ENCODE measurements at places on chromosomes 16 and 17.

GRCh38 chr16:88498576-88499208 lies 45.6 kb downstream of the ZFPM1 start:
- no peak for DNase-seq

- no peak for DNase-seq
These were observed 24.8 kb upstream of the MPRIP start for GRCh38 chr17:17017343-17018014.

GRCh38 chr17:11454096-11454495 lies 144.2 kb upstream of the DNAH9 start:
- DNase-seq, result no peak

DNA sequence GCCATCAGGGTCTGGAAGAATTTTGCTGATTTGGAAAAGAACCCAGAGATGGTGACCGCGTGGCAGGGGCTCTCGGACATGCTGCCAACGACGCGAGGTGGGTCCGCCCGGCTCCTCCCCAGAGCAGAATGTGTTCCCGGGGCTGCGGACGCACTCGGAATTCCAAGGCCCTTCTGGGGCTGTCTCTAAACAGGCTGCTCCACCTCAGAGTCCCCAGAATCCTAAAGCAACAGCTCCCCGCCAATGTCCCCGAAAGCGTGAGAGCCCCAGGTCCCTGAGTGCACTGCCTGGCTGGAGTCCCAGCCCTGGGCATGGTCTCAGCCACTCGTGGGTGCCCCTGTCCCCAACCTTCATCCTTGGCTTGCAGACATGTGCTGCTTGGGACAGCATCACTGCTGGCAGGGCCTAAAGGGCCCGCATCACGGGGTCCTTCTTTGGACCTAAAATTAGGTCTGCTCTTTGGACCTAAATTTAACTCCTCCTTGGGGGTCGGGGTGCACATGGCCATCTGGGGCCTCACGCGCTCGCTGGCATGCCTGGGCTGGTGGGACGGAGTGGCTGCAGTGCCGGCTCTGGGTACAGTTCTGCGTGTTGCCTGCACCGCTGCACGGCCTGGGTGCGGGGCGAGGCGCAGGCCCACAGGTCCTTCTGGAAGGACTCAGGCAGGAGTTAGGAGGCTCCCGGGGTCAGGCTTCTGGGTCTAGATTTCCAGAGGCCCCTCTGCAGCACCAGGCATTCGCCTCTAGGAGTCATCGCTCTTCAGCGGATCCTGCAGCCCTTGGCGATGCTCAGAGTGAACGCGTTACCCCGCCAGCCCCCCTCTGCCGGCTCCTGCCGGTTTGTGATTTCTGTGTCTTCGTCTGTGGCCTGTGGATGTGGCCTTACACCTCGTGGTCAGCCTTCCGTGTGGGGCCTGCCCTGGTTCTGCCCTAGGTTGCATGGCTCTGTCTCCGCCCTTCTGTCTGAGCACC lies 41.9 kb upstream of the CHMP6 start:
- DNase-seq, result no peak

- DNase-seq, result no peak
These were observed 1.1 kb upstream of the SLC47A2 start for GRCh38 chr17:19717411-19717908.

DNA sequence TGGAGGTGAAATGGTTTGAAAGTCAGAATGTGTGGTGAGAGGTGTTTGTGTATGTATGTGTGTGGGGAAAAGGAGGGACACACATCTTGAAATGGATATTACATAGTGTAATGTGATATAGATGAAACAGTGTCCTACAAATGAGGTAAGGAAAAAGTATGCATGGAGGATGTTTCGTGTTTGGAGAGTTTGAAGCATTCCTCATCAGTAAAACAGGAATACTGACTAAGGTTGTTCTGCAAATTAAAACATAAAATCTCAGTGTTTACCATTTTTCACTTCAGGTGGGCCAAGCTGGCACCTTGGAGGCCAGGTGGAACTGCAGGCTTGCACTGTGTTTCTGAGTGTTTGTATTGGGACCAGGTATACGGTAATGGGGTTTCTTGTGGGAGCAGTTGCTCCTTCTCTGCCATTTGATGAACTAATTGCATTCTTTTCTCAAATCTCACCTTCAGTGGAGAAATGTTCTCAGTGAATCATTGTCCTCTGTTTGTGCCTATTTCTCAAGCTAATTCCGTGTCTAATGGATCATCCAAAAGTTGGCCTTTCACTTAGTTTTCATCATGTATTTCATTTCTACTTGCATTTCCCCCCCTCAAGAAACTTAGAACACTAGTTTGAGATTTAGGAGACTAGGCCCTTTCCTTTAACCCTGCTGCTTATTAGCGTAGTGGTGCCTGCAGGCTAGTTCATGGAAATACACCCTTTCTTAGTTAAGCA lies 8.2 kb upstream of the TBKBP1 start:
- no peak for DNase-seq

GRCh38 chr17:46773676-46774075 lies 44.8 kb downstream of the WNT3 start:
- DNase-seq, result no peak

DNA sequence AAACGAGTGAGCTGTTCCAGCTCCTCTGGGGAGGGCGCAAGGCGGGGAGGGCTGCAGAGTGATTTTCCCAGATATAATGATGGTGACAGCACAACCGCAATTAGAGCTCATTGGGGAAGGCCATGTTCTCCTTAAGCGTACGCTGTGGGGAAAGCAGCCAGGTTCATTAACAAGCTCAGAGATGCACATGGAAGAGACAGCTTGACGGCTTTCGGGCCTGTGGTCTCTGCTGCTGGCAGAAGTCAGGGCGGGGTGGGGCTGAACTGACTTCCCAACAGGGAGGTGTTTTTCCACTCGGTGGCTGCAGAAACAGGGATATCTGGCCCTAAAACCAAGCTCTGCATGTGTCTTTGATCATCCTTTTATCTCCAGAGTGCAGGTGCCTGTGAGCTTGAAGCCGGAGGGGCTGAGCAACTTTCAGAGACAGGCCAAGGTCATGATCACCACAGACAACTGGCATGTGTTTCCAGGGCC lies 24.0 kb upstream of the CACNG1 start:
- no peak for DNase-seq

- DNase-seq, result no peak
These were observed 7.1 kb downstream of the IGSF6 start for GRCh38 chr16:21645261-21645721.

GRCh38 chr17:81579821-81580321 lies 27.7 kb upstream of the FAAP100 start:
- no peak for DNase-seq

- DNase-seq, result no peak
These were observed 1.3 kb downstream of the CCDC102A start for GRCh38 chr16:57534881-57535658.

GRCh38 chr16:56946767-56947603 lies 14.8 kb upstream of the CETP start:
- no peak for DNase-seq

GRCh38 chr16:87856791-87857228 lies 12.5 kb downstream of the SLC7A5 start:
- no peak for DNase-seq

DNA sequence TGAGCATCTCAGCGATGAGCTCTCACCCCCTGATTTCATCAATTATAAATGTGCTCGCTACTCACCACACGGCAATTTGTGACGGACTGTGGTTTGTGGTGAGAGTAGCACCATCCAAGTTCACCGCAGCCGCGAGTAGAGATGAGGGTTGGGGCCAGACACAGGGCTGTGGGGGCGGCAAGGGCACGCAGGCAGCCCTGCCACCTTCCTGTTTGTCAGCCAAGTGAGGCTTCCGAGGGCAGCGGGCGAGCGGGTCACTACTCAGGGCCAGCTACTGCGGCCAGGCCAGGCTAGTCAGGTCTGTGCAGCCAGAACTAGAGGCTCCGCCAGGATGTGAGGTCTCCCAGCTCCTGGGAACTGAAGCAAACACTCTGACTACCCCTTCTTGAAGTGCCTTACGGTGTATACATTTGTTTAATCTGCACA lies 39.6 kb upstream of the MEOX1 start:
- no peak for DNase-seq

DNA sequence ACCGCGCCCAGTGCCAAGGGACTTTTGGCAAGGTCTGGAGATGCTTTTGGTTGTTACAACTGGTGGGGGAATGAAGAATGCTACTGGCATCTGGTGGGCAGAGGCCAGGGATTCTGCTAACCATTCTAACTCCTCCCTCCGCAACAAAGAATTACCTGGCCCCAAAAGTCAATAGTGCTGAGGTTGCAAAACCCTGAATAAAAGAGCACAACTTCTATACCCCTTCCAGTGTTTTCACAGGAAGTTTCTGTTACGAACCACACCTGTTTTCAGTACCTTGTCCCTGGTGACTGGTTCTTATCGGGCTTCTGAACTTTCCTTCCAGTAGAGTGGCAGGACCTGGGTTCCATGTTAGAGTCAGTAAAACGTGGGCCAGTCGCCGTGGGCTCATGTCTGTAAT lies 17.3 kb downstream of the ABAT start:
- DNase-seq, result no peak

DNA sequence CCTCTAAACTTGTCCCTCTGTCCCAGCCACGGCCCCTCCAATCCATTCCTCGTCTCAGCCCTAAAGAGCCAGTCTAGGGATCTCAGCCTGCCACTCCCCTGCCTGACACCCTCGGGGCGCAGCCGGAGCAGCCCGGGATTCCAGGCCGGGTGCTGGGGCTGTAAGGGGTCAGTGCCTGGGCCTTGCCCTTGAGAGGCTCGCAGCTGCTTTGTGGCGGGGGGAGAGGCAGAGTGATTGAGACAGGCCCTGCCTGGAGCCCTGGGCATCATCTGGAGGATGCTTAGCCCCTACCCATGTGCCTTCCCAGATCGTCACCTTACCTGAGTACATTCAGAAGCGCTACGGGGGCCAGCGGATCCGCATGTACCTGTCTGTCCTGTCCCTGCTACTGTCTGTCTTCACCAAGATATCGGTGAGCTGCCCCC lies 8.3 kb downstream of the SLC5A10 start:
- DNase-seq, result no peak

DNA sequence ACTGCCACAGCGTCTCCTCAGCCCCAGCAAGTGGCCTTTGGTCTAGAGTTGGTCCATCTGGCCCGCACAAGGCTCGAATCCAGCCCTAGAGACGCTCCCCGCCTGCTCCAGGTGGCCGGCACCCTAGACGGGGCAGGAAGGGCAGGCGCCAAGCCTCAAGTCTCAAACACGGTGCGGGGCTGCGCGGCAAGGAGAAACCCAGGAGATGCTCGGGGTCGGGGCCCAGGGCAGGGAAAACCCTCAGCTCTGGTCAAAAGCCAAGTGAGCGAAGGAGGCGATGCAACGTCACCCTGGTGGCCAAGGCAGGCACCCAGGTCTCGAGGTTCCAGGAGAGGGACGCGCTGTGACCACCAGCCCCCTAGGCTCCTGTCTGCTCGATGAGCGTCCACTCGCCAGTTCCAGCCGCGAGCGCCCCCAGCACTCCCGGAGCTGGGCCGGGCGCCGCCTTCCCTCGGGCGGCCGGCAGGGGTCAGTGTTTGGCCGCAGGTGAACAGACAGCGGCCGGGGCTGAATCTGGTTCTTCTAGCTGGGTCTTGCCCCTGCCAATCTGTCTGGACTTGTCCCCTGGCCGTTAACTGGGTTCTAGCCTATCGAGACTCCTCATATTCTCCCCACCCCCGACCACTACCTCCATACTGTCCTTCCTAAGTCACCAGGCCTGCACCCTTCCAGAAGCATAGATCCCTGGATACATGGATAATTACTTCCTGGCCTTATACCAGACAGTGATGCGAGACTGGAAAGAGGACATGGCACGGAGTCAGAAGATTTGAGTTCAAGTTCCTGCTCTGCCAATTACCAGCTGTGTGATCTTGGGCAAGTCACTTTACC lies 44.0 kb downstream of the PRAC1 start:
- DNase-seq, result peak; percentile 51

- no peak for DNase-seq
These were observed 11.7 kb downstream of the CAVIN1 start for GRCh38 chr17:42411361-42411760.

DNA sequence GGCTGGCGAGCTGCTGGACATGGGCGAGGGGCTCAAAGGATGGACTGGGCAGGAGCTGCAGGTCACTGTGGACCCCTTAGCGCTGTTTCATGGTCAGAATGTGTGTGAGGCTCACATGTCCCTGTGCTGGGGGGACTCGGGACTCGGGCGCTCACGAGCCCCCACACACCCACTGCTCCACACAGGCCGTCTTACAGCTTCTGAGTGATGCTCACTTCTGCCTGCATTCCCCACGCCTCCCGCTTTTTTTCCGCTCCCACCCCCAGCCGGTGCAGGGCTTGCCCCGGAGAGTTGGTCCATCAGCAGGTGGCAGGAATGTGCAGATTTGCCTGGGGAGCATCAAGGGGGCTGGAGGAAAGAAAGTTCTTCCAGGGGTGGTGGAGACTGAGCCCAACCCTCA lies 20.2 kb upstream of the JPT2 start:
- no peak for DNase-seq

DNA sequence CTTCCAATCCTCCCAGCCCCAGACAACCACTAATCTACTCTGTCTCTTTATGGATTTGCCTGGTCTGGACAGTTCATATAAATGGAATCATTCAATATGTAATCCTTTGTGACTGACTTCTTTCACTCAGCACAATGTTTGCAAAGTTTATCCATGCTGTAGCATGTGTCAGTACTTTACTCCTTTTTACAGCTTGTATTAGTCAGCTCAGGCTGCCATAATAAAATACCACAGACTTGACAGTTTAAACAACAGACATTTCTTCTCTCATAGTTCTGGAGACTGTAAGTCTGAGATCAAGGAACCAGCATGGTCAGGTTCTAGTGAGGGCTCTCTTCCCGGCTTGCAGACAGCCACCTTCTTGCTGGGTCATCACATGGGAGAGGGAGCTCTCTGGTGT lies 41.3 kb downstream of the GPRC5B start:
- no peak for DNase-seq

DNA sequence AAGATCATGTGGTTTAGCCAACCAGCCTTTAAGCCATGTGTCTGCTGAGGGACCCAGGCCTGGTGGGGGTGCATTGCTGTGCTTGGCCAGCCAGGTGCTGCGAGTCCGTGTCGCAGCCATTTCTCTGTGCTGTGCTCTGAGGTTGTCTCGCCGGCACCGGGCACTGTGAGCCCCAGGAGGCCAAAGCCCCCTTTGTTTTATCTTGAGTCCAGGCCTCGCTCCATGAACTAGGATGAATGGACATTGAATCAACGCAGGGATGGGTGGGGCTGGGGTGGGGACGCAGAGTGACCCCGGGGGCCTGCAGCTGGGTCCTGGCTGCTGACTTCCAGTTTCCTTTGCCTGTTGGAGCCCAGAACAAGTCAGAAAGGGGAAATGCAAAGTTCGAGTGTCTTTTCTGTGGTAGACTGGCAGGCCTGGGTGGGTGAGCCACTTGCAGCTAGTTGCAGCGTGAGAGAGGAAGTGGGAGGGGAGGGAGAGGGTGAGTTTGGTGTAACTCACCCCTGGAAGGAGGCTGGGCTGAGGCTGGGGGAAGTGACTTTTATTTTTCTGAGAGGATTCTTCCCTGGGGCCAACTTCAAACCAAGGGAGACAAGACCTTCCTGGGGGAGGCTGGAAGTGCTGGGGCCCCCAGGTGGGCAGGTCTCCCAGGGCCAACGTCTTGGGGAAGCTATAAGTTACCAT lies 324.7 kb downstream of the SEC14L1 start:
- no peak for DNase-seq

GRCh38 chr16:88378401-88378800 lies 4.4 kb upstream of the ZNF469 start:
- no peak for DNase-seq

- DNase-seq, result peak; percentile 28
These were observed 261.8 kb downstream of the CBLN1 start for GRCh38 chr16:49019831-49020230.

GRCh38 chr17:82972836-82973372 lies 106.5 kb upstream of the METRNL start:
- no peak for DNase-seq
